Sigmoid colon (tissue), 7 donors: ENCODE measurements at places on chromosomes 3 and 15. TPM values are rescaled to one million over a fixed set of nuclear protein-coding genes. Genes with fewer than 3 reads are reported as not detected.

DNA sequence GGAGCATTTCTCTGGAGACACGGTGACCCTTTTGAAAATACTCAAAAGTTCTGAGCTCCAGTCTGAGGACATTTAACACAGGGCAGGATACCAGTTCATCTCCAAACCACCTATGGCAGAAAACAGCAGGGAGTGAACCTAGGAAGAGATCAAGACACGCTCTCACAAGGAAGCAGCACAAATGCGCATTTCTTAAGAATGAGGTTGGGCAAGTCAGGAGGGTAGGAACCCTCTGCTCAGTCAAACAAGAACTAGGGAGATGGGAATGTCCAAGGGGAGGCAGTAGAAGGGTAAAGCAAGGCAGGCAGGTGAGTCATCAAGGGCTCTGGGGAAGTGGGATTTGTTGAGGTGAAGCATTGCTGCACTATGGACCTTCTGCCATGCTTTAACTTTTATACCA, 60.3 kb upstream of the PSMD6 start:
- no peak for DNase-seq

GRCh38 chr3:188151438-188151837, 2.5 kb upstream of the LPP start:
- no peak for DNase-seq

The SLC2A2 gene
- total RNA-seq = not detected

GRCh38 chr15:80950291-80951078, 39.1 kb downstream of the MESD start:
- no peak for DNase-seq

The CHDH gene
- total RNA-seq = 1.1 TPM

- no peak for DNase-seq
Measured at GRCh38 chr3:129117134-129117533, 4.5 kb downstream of the RAB43 start.
